ENCODE measurements at places on chromosomes 1 and 21.

DNA sequence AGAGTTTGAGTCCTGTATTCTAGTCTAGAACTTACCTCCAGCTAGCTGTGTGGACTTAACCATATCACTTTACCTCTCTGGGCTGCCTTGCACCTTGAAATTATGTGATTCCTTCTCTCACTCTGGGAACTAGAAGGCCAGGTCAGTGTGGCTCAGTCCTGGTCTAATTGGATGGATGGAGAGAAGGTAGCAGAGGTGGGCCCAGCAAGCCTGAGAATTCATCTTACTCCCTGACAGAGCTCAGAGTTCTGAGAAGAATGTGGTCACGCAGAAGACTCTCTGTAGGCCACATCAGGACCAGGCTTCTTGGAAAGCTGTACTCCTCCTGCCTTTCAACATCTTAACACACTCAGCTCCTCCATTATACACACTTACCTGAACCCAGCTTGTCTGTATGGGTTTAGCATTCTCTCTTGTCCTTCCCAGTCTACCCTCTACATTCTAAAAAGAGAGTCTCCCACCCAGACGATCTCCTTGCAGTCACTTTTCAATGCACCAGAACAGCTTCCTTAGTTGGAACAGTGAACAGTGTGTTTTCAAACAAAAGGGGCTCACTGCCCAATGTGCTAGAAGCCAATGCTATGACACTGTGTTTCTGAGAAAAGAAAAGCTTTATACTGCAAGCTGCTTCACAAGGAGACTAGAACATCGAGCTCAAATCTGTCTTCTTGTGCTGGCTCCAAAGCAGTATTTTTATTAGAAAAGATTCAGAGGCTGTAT is 60.5 kb downstream of the CAPN9 start:
- H3K4me1 ChIP-seq = no peaks in the 10 kb centered on the region
- H3K27me3 ChIP-seq = no peaks in the 10 kb centered on the region
- H3K27ac ChIP-seq = peak overlapping the region; percentile 46
- no peak overlapping the region for H3K4me3 ChIP-seq
- no peak for ATAC-seq

DNA sequence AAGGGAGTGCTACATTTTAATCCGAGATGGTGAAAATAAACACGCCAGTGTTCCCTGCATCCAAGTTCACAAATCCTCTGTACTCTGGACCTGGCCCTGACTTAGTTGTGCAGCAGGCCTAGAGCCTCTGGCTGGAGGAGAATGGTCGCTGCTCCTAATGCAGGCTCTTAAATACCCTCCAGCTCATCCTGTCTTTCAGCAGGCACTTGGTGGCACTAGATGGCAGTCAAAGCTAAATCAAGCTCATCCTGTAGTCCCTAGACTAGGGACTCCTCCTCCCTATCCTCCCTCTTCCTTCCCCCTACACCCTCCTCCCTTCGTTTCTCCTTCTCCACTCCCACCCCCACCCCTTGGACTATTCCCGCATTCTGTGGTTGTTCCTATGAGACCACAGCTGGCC is 41.6 kb upstream of the MTR start:
- no peak overlapping the region for H3K4me3 ChIP-seq
- H3K27me3 ChIP-seq = no peaks in the 10 kb centered on the region
- H3K4me1 ChIP-seq = no peaks in the 10 kb centered on the region
- H3K27ac ChIP-seq = no peak overlapping the region
- H3K36me3 ChIP-seq = no peaks in the 10 kb centered on the region
- no peak for ATAC-seq

DNA sequence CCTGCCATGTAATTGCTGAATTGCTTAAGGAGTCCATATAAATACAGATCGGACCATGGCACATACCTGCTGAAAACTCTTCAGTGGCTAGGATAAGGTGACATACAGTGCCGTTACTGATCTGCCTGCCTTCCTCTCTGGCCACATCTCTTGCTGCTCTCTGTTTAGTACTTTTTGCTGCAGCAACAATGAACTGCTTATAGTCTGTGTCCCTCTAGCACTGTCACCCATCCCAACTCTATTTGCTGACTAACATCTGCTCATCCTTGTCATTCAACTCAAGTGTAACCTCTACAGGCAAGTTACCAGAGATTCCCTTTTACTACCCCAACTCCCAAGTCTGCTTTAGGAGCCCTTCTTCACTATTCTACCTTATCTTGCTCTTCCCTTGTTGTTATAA is 65.6 kb downstream of the GTF2B start:
- no peaks in the 10 kb centered on the region for H3K36me3 ChIP-seq
- no peak overlapping the region for H3K27ac ChIP-seq
- no peak overlapping the region for H3K4me3 ChIP-seq

DNA sequence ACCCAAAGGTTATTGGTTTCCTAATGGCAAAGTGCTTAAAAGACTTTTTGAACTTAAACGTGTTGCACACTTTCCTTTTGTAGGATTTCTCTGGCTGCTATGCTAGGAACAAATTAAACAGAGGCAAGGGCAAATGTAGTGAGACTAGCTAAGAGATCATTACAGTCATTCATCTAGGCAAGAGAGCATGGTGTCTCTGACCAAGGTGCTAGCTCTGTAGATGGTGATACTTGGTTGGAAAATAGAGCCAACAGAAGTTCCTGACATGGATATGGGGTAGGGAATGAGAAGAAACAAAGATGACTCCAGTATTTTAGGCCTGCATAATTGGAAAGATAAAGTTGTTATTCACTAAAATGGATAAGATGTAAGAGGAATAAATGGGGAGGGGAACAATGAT is 6.1 kb downstream of the TNFSF18 start:
- H3K27me3 ChIP-seq = no peaks in the 10 kb centered on the region
- H3K4me3 ChIP-seq = no peak overlapping the region
- no peak for ATAC-seq
- no peaks in the 10 kb centered on the region for H3K36me3 ChIP-seq
- H3K27ac ChIP-seq = no peak overlapping the region

GRCh38 chr1:59412718-59413326 is 115.9 kb downstream of the FGGY start:
- H3K4me1 ChIP-seq = peaks cover 25% of the 10 kb centered on the region
- no peak overlapping the region for H3K27ac ChIP-seq
- H3K36me3 ChIP-seq = no peaks in the 10 kb centered on the region
- H3K27me3 ChIP-seq = no peaks in the 10 kb centered on the region
- ATAC-seq = no peak

DNA sequence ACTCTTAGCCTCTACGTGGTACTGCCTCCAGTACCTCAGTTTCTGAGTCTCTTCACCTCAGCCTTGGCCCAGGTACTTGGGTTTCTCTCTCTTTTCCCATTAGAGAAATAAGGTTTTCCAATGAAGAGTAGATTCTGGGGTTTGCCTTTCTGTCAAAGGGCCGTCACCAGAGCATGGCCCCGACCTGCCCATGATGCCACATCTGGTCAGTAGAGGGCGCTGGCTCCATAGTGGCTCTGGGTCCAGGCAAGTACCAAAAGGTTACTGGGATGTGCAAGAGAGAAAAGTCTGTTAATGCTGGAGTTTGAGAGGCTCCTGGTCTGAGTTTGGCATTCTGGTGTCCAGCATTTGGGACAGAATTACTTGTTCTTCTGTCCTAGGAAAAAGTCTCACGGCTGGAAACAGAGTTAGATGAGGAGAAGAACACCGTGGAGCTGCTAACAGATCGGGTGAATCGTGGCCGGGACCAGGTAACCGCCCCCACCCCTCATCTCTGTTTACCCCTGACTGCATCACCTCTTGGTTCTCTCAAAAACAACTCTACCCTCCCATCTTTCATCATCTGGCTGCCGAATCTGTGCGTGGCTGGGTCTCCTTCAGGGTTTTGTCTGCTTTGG is 5.3 kb upstream of the TUFT1 start:
- no peak overlapping the region for H3K4me3 ChIP-seq
- no peaks in the 10 kb centered on the region for H3K27me3 ChIP-seq
- H3K27ac ChIP-seq = no peak overlapping the region
- H3K4me1 ChIP-seq = no peaks in the 10 kb centered on the region

DNA sequence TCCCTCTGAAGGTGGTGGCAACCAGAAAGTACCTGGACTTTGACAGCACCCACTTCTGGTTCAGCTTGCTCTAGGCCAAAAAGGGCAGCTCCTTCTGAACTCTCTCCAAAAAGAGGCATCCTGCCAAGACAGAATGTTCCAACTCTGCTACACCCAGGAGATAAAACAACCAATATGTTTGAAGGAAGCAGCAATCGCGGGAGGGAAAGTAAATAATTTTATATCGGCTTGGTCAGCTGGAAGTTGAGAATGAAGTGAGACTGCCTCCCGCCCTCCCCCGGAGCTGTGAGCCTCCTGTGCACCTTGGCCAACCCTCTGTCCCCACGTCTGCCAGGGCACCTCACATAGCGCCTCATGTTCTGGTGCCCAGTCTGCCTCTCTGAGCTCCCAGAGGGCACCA is 130.3 kb upstream of the ATP1A1 start:
- H3K27me3 ChIP-seq = no peaks in the 10 kb centered on the region
- H3K4me1 ChIP-seq = no peaks in the 10 kb centered on the region
- H3K27ac ChIP-seq = no peak overlapping the region
- no peak for ATAC-seq

DNA sequence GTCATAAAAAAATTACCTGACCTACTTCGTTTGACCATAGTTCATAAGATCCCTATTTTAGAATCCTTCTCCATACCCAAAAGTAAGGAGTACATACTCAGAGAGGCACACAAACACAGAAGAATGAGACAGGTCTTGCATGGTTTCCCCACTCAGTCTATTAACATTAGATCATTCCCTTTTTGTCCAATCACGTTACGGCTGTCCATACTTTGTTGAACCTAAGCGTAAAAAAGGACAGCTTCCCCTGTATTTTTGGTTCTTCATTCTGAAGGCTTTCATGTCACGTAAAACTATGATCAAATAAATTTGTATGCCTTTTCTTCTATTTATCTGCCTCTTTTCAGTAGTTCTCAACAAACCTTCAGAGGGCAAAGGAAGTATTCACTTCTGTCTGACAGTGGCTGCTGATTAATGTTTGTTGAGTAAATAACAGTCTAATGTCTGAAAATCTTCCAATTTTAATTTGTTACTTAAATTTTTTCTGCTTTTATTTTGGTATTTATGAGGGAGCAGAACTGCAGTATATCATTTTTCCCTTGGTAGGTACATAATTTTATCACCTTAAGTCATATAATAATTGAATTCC is 16.4 kb downstream of the PKN2 start:
- no peak overlapping the region for H3K4me3 ChIP-seq
- H3K4me1 ChIP-seq = peaks cover 4% of the 10 kb centered on the region
- H3K27ac ChIP-seq = no peak overlapping the region
- H3K36me3 ChIP-seq = no peaks in the 10 kb centered on the region
- ATAC-seq = no peak

DNA sequence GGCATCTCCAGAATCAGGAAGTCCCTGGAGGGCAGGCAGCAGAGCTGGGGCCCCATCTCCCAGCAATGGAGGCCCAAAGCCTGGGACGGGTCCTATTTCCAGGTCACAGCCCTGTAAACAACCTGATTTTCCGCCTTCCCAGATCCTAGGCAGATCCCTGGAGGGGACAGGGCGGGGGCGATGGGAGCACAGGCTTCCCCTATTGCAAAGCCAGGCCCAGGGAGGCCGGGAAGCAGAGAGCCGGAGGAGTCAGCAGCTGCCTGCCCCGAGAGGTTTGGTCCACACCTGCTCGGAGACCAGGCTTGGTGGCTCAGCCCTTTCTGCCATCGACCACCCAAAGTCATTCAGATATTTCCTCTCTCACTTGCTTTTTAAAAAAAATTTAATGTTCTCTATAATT is 29.2 kb downstream of the CASZ1 start:
- H3K27ac ChIP-seq = no peak overlapping the region
- no peaks in the 10 kb centered on the region for H3K27me3 ChIP-seq
- H3K4me1 ChIP-seq = peaks cover 19% of the 10 kb centered on the region
- no peak for ATAC-seq

- peaks cover 5% of the 10 kb centered on the region for H3K27me3 ChIP-seq
- H3K4me3 ChIP-seq = no peak overlapping the region
- no peaks in the 10 kb centered on the region for H3K36me3 ChIP-seq
- H3K27ac ChIP-seq = no peak overlapping the region
Measured at GRCh38 chr1:230610589-230610988, 31.7 kb upstream of the COG2 start.

GRCh38 chr1:9737671-9738070 is 86.1 kb downstream of the CLSTN1 start:
- ATAC-seq = no peak
- H3K27me3 ChIP-seq = no peaks in the 10 kb centered on the region
- no peaks in the 10 kb centered on the region for H3K4me1 ChIP-seq
- H3K4me3 ChIP-seq = no peak overlapping the region
- H3K27ac ChIP-seq = no peak overlapping the region

DNA sequence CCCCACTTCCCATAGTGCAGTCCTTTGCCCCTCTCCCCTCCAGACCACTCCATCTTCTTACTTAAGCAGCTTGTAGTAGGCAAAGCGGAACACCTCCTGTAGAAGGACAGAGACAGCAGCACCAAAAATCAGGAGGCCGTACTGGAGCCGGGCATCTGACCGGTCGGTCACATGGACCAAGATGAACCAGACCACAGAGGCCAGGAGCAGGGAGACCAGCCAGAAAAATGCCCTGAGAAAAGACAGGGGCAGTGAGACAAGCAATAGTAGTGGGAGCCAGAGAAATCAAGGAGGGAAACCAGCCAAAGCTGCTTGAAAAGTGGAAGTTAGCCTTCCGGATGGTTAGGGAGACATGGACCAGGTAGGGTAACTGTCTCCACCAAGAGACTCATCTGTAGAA is 920 bp downstream of the APH1A start:
- no peaks in the 10 kb centered on the region for H3K27me3 ChIP-seq
- ATAC-seq = no peak
- H3K27ac ChIP-seq = peak overlapping the region; percentile 90
- H3K4me1 ChIP-seq = peaks cover 20% of the 10 kb centered on the region
- peak overlapping the region; percentile 83 for H3K4me3 ChIP-seq
- H3K36me3 ChIP-seq = peaks cover 36% of the 10 kb centered on the region

DNA sequence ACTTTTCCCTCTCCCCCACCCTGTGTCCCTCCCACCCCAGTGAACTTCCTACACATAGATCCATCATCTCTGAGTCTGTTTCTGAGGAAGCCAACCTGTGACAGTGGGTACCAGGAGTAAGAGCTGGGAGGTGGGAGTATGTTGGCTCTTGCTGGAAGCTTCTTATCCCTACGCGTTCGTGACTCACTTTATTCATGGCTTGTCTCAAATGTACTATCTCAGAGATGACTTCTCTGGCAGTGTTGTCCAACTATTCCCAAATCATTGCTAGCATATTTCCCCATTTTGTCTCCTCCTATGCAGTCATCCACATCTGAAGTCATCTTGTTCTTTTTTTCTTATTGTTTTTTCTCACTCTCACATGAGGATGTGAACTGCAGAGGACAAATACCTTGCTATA is 88.0 kb downstream of the HIVEP3 start:
- no peaks in the 10 kb centered on the region for H3K4me1 ChIP-seq
- no peaks in the 10 kb centered on the region for H3K36me3 ChIP-seq
- no peaks in the 10 kb centered on the region for H3K27me3 ChIP-seq

GRCh38 chr1:205056188-205056611 is 13.2 kb downstream of the CNTN2 start:
- H3K4me1 ChIP-seq = no peaks in the 10 kb centered on the region
- H3K27ac ChIP-seq = no peak overlapping the region
- no peak for ATAC-seq
- H3K27me3 ChIP-seq = peaks cover 21% of the 10 kb centered on the region
- no peak overlapping the region for H3K4me3 ChIP-seq

GRCh38 chr1:184533049-184533448 is 146.2 kb downstream of the C1orf21 start:
- H3K36me3 ChIP-seq = no peaks in the 10 kb centered on the region
- ATAC-seq = no peak
- peaks cover 56% of the 10 kb centered on the region for H3K4me1 ChIP-seq
- H3K27me3 ChIP-seq = no peaks in the 10 kb centered on the region

- no peaks in the 10 kb centered on the region for H3K27me3 ChIP-seq
- H3K4me3 ChIP-seq = no peak overlapping the region
- H3K27ac ChIP-seq = no peak overlapping the region
- ATAC-seq = no peak
- H3K36me3 ChIP-seq = no peaks in the 10 kb centered on the region
Measured at GRCh38 chr1:185515696-185516095, 198.7 kb upstream of the IVNS1ABP start.
